ENCODE measurements at places on chromosomes 6 and 20.

DNA sequence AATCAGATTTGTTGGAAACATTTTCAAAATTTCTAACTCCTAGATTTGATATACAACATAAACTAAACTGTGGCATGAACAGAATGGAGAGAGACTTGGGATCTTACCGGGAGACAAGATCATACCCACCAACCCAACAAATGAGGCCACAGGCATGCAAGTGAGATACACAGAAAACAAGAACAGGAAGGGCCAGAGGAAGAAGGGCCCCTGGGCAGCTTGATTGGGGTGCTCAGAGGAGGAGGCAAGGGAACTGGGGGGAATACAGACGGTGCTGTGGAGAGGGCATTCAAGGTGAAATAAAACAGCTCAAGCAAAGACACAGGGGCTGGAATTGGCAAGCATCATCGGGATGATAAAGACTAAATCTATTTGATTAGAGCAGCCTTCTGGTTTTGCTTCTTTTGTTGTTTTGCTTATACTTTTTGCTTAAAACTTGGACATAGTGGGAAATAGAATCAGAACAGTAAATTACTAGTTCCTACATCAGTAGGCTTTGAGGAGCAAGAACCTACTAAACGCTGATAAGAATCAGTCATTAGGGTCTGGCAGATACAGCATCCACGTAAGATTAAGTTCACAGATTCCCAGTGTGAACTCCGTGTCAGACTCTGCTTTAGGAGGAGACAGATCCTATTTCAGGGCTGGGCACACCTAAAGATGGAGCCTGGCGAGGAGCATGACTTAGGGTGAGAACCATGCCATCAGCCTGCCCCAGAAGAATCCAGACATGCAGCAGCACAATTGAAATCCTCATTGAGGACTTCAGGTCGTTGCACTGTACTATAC, 3.5 kb upstream of the RAMACL start:
- no peak for DNase-seq

DNA sequence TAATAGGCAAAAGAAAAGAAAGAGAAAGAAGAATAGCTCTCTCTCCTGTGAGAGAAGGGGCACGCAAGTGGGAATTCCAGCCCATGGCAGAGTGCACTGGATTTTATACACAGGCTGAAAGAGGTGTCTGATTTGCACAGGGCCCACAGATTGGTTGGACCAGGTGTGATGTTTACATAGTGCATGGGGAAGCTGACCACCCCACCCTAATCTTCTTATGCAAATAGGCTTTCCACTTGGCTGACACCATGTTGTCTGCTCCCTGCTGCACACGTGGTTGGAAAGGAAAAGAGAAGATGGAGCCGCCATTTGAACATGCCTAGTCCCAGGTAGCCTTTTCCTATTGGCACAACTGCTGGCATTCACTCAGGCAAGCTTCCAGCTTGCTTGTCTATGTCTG, 20.2 kb downstream of the MICA start:
- DNase-seq: no peak

DNA sequence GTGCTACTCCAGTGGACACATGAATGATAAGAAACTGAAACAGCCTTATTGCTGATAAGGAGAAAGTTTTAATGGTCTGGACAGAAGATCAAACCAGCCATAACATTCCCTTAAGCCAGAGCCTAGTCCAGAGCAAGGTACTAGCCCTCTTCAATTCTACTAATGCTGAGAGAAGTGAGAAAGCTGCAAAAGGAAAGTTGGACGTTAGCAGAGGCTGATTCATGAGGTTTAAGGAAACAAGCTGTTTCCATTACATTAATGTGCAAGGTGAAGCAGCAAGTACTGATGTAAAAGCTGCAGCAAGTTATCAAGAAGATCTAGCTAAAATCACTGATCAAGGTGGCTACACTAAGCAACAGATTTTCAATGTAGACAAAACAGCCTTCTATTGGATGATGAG, 634.4 kb downstream of the KIF16B start:
- no peak for DNase-seq

DNA sequence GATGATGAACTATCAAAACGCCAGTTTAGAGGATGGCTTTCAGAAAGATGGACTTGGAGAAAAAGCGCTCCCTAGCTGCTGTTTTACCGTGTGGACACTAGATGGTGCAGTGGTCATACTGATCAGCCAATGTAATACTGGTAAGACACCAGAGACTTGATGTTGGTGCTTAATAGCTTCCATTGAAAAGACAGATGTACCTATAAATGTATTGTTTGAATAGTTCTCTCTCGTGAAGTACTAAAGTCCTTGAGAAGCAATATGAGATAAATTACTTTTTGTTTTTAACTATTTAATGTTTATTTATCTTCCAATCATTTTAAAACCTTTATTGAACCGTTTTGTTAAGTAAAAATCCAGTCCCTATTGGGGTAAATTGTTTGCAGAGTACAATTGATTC, 63.9 kb upstream of the FUCA2 start:
- DNase-seq: peak; percentile 17

DNA sequence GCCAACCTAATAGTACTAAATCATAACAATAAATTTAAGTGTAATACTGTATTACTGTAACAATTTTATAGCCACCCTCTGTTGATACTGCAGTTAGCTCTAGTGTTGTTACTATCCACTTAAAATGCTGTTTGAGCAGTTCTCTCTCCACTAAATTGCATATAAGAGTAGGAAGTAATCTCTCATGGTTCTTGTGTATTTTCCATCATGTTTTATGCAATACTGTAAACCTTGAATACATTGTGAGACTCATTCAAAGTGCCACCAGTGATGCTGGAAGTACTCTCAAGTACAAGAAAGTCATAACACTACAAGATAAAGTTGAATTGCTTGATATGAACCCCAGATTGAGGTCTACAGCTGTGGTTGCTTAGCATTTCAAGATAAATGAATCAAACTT, 65.5 kb downstream of the WASF1 start:
- no peak for DNase-seq

DNA sequence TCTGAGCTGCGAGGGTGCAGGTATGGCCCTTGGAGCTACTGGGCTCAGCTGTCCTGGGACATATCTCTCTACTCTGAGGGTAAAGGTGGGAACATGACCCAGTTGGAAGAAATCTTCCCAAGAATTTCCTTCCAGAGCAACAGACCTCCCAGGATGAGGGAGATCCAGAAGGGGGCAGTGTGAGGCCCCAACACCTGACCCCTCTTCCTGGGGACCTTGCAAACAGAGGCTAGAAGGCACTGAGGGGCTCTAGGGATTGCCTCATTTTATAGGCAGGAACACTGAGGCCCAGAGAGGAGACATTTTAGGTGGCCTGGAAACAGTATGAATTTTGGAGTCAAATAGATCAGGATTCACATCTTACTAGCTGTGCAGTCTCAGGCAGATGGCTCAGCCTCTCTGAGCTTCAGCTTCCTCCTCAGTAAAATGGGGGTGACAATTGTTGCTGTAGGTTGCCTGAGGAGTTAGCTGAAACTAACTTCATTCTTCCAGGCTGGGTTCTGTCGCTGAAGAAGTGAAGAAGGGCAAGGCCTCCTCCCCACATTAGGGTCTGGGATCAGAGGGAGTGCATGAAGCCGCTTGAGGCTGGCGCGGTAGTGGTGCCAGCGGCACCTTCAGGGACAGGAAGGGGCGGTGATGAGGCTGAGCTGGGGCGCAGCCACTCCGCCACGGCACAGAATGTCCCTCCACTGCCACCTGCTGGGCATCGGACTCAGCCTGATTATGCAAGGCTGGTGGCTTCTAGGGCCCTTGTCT, 11.4 kb downstream of the KCNK17 start:
- peak; percentile 45 for DNase-seq

GRCh38 chr20:36390719-36391415, 84.7 kb downstream of the DLGAP4 start:
- no peak for DNase-seq

- DNase-seq: no peak
Measured at GRCh38 chr20:5844063-5844681, 94.0 kb downstream of the SHLD1 start.

DNA sequence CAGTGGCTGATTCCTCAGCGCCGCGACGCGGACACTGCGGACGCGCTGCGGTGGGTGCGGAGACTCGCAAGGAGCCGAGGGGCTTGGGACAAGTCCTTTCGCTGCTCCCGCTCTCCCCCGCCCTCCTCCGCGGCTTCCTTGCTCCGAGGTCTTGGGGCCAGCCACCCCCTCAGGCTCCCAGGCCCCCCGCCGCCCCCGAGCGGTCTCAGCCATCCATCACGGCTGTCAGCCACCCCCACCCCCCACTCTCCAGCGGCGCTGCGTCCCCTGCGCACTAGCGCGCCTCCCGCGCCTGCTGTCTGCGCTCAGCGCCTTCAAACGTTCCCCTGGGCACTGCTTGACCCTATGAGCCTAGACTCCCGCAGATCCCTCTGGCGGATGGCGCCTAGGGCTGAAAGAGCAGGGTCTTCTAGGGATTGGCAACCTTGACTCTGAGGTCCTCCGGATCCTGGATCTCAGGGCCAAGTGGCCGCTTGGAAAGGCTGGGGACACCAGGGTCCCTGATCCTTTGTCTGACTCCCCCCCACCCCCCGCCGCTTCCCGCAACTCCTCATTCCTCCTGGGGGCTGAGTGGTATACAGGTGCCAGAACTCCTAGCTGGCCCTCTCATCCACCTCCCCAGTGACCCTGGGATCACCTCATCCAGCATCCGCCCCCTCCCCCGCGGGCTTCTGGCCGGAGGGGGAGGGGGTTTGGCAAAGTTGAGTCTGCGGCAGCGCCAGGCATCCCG, 1.4 kb downstream of the SLC12A5 start:
- DNase-seq: no peak

GRCh38 chr6:161575523-161576254, 301.8 kb upstream of the AGPAT4 start:
- DNase-seq: no peak

DNA sequence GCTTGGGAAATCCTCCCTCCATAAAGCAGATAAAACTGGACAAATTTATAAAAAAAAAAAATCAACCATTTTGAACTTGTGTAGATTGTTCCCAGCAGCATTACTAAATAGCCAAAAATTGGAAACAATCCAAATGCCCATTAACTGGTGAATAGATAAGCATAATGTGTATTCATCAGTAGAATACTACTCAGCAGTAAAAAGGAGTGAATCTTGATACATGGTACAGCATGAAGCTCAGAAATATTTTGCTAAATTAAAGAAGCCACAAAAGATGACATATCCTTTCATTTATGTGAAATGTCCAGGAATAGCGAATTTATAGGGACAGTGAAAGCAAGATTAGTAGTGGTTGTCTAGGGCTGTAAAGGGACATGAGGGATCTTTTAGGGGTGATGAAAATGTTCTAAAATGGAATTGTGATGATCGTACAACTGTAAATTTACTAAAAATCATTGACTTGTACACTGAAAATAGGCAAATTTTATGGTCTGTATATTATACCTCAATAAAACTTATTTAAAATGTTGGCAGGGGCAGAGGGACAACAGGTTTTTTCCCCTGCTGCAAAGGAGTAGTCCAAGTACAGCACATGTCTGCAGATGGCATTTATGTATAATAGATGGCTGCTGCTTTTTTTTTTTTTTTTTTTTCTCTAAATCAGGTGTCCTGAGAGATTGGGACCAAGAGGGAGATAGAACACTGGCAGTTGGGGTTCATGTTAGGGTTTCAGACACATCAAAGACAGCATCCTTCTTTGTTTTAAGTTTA, 59.5 kb downstream of the CBFA2T2 start:
- no peak for DNase-seq

- DNase-seq: no peak
Measured at GRCh38 chr6:123715006-123715863, 78.5 kb upstream of the TRDN start.

DNA sequence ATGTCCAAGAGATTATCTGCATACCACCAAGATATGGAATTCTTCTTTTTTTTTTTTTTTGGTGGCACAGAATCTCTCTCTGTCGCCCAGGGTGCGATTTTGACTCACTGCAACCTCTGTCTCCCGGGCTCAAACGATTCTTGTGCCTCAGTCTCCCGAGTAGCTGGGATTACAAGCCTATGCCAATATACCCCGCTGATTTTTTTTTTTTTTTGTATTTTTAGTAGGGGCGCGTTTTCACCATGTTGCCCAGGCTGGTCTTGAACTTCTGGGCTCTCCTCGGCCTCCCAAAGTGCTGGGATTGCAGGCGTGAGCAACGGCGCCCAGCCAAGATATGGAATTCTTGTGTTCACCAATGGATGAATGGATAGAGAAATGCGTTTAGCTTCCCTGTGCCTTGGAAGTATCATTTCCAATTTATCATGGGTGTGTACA, 31.0 kb downstream of the POM121L2 start:
- no peak for DNase-seq

DNA sequence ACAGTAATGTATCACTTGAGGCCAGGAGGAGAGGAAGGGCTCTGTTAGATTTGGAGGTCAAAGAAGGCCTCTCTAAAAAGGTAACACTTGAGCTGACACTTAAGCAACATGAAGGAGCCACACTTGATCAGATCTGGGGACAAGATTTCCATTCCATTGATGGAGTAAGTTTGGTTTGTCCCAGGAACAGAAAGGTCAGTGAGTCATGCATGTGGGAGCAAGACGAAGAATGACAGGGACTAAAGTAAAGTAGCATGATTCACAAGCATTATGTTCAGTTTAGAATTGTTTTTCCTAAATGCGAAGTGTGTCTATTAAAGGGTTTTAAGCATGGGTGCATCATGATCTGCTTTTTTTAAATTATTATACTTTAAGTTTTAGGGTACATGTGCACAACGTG, 47.4 kb downstream of the COL21A1 start:
- no peak for DNase-seq

GRCh38 chr20:52049001-52049731, 142.4 kb downstream of the ZFP64 start:
- no peak for DNase-seq

DNA sequence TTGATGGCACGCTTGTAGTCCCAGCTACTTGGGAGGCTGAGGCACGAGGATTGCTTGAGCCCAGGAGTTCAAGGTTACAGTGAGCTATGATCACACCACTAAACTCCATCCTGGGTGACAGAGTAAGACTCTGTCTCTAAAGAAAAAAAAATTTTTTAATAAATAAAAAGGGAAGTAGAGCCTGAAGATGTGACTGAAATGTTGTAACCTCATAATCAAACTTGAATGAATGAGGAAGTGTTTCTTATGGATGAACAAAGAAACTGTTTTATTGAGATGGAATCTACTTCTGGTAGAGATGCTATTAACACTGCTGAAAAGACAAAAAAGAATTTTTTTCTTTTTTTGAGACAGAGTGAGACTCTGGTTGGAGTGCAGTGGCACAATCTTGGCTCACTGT, 6.7 kb downstream of the MAK start:
- DNase-seq: no peak

DNA sequence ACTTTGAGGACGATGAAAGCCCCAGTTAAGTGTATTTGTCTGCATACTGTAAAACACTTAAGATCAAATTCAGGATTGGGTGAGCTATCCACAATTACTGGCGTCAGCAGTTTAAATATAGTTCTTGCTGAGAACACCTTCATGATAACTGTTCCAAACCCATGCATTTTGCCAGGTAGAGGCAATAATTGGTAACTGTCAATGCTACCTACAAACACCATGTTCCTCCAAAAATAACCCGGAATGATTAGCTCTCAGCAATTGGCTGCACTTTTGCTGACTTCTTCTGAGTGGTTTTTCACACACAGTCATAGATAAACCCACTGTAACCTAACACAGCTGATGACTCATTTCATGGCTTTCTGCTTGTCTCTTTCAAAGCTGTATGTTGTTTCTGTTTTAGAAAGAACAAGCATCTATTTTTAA, 1358.6 kb upstream of the GJE1 start:
- no peak for DNase-seq

- DNase-seq: no peak
Measured at GRCh38 chr20:10676518-10676917, 2.7 kb upstream of the JAG1 start.

Measured in effector memory CD4-positive, alpha-beta T cell (primary cell).